ENCODE measurements at places on chromosomes 1 and 21.
A peak's percentile ranks its signal among the peaks of the same experiment; 100 is the strongest.

GRCh38 chr1:192311281-192311680 lies 5.5 kb upstream of the RGS21 start:
- DNase-seq, result no peak

DNA sequence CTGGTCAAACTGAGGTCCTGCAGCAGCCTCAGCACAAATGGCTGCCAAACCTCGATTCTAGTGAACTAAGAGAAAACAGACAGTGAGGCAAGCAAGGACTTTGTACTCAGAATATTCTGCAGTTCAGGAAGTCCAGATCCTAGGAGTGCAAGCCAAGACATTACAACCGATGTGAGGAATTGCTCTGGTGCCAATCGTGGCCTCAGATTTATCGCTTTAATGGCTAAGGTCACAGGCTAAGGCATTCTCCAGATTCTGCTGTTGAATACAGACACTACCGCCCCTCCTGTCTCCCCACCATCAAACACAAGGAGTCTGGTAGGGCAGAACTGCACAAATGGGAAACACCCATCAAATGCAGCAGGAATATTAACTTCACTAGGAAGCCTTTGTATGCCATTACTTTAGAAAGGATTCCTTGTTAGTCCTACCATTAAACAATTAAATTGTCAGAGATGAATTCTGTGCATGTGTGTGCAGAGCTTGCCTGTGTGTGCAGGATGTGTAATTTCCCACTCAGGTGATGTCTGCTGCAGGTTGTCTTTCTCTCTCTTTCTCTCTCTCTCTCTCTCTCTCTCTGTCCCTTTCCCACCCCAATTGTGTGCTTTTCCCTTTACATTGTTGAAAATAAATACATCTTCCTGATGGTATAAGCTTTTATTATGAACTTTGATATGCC lies 9.2 kb upstream of the SERTAD4 start:
- no peak for DNase-seq

- DNase-seq, result no peak
These were observed 33.5 kb downstream of the SYF2 start for GRCh38 chr1:25198663-25199252.

DNA sequence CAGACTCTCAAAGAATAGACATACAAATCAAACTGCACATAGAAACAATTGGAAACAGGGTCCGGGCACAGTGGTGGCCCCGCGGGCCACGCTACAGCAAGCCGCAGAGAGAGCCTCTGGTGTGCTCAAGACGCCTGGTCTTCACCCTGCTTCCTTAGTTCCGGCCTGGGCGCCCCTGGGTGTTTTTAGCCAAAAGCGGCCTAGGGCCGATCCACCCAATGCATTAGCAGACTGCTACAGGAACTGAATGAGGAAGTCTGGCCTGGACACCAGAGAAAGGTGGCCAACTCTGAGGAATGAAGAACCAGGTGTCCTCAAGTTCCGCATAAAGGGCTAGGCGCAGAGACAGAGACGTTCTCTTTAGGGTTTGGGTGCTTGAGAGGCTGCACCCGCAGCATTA lies 1.7 kb downstream of the PRRX1 start:
- DNase-seq, result no peak

DNA sequence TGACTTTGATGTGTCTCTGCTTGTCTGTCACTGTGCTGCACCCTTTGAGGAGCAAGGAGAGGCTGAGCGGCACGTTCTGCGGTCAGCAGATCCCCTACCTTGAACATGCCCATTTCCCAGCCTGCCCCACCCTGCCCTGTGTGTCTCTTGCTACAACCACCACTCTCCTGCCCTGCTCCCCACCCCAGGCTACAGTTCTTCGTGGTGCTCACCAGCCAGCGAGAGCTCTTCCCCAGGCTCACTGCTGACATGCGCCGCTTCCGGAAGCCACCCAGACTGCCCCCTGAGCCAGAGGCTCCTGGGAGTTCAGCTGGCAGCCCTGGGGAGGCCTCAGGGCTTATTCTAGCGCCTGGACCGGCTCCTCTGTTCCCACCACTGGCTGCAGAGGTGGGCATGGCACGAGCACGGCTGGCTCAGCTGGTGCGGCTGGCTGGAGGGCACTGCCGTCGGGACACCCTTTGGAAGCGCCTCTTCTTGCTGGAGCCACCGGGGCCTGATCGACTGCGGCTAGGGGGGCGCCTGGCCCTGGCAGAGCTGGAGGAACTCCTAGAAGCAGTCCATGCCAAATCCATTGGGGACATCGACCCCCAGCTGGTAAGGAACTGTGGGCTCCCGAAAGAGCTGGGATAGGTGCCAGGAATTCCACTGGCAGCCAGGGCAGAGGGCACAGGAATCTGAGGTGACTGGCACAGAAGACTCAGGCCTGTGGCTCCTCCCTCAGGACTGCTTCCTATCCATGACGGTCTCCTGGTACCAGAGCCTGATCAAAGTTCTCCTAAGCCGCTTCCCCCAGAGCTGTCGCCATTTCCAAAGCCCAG lies 5.6 kb downstream of the HYI start:
- DNase-seq, result no peak

DNA sequence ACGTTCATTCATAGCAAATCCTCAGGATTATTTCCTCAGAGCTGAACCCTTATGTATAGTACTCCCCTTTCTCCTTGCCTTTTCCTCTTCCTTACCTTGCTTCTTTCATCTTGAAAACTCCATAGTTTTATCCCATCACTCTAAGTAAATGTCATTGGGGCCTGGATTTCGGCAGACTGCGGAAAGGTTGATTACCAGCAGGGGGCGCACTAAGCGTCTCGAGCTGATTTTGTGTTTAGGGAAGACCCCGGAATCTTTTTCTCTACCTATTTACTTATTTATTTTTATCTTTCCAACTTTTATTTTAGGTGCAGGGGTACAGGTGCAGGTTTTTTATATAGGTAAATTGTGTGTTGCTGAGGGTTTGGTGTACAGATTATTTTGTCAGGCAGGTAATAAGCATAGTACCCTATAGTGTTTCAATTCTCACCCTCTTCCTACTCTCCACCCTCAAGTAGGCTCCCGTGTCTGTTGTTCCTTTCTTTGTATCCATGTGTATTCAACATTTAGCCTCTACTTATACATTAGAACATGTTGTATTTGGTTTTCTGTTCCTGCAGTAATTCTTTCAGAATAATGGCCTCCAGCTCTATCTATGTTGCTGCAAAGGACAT lies 11.4 kb upstream of the MTARC1 start:
- peak; percentile 28 for DNase-seq

All from stimulated activated CD4-positive, alpha-beta T cell treated with anti-CD3 and anti-CD28 coated beads, Interleukin-1b, Interleukin-23, amount 100 ng/mL, for 24 hours (primary cell).